ENCODE measurements at places on chromosomes 3 and 15. TPM values are rescaled to one million over a fixed set of nuclear protein-coding genes. Genes with fewer than 3 reads are reported as not detected.

Gene RTP3
- not detected for total RNA-seq

Gene SCN11A
- total RNA-seq = 0.10 TPM

Gene SLC9C1
- 0.24 TPM for total RNA-seq

- DNase-seq = no peak
These were observed 3.0 kb downstream of the PLSCR4 start for GRCh38 chr3:146247911-146248310.

Data from H1 (cell line).